ENCODE measurements at places on chromosomes 3 and 15.

GRCh38 chr3:47057212-47057671, 77.8 kb downstream of the NBEAL2 start:
- no peak for DNase-seq

DNA sequence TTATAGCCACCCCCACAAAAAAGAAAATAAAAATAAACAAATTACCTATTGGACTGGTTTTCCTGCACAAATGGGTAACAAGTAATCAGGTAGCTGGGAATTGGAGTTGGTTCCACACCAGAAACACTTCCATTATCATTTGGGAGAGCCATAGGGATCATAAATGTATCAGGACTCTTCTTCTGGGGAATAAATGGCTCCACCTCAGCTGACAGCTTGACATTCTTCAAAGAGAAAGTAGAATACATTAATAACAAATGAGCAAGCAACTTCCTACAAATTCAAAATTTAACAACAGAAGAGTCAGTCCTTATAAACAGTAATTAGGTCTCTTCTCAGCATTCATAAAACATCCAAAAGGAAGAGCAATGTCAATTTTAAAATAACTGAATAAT, 8.7 kb downstream of the SECISBP2L start:
- DNase-seq: no peak

- DNase-seq: no peak
Observed at GRCh38 chr3:43389388-43390254, 103.3 kb downstream of the SNRK start.

GRCh38 chr15:49589030-49589429, 31.6 kb downstream of the FAM227B start:
- DNase-seq: no peak

- DNase-seq: no peak
Observed at GRCh38 chr3:127041264-127041820, 58.4 kb downstream of the PLXNA1 start.

GRCh38 chr3:55322638-55323037, 164.5 kb downstream of the WNT5A start:
- no peak for DNase-seq

GRCh38 chr3:56672-57071, 139.9 kb upstream of the CHL1 start:
- no peak for DNase-seq

DNA sequence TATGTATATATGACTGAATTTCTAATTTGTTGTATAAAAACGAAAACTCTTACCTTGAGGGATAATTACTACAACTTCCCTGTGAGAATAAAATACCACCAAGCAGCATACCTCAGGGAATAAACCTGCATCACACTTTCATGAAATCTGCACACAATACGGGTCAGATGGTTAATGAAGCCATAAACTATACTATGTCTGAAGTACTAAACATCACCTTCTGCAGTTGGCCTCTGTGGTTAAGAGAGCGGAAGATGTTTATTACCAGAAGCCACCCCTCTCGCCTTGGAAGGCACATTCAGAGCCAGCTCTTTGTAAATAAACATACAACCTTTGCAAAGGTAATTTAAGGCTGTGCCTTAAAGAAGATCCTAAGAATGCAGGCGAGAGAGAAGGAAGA, 462.1 kb upstream of the NR2F2 start:
- no peak for DNase-seq

DNA sequence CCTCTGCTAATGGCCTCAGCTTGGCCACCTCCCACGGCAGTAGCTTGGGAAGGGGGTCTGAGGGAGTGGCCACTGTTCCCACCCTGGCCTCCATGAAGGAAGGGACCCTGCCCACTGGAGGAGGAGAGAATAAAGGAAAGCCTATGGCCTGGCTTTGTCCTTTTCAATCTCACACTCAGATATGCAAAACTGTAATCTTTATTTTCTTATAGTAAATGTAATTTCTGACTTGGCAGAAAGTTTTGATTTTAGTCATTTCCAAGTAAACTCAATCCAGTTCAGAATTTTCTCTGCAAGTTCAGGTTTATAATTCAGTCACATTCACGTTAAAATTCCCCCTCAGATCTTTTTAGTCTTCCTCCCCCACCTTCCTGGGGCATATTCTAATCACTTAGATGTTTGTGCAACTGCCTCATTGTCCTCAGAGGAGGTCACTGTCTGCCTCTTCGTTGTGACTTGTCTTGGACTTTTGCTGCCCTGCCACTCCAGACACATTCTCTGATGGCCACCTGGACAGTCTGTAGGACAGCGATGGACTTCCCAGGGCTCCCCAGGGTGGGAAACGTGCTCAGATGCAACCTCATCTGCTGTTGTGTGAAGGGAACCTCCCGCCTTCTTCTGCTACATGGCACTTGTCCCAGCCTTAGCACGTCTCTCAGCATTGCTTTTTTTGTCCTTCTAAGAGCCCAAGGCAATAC, 222.8 kb upstream of the TBL1XR1 start:
- no peak for DNase-seq

DNA sequence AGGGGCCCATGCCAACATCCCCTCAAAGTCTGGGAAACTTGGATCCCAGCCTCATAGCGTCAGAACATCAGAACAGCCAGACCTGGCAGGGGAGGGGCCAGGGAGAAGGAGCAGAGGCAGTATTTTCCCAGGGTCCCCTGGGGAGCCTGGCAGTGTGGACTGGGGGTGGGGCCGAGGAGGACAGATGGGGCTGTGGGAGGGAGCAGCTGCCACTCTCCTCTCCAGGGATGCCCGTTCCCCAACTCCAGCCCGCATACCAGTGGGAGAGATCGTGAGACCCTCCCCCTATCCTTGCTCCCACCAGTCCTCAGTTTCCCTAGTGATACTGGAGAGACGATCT, 6.5 kb upstream of the DNAJB8 start:
- DNase-seq: peak; percentile 93

DNA sequence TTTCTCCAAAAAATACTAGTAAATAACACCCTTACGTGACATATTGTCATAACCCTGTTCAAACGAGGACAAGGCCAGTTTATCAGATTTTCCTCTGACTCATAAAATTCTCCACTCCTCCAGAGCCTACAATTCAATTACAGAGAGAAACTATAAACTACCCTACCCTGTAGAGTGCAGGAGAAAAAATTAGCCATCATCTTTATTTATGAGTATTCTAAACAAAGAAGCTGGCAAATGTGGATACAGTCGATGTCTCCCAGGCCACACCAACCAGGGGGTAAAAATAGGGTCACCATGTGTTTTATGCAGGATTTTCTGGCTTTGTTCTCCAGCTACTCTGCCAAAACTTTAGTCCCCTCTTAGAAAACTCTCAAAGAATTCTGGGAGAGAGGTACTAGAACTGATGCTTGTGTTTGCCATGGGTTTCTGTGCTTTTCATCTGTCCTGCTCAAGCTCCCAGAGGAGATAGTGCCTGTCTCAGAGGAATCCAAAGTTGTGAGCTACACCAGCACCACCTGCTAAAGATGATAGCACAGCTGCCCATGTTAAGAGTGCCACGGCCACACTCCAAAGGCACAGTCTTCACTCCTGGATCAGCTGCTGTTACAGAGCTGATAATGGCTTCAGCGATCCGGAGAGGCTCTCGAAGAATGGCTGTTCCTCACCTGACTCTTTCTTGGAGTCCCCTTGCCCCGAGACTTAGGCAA, 150.2 kb downstream of the IMPG2 start:
- DNase-seq: no peak

- no peak for DNase-seq
Observed at GRCh38 chr3:162799910-162800309, 1303.3 kb downstream of the OTOL1 start.

- DNase-seq: peak; percentile 91
Observed at GRCh38 chr3:157066335-157067098, 93.4 kb downstream of the CCNL1 start.

DNA sequence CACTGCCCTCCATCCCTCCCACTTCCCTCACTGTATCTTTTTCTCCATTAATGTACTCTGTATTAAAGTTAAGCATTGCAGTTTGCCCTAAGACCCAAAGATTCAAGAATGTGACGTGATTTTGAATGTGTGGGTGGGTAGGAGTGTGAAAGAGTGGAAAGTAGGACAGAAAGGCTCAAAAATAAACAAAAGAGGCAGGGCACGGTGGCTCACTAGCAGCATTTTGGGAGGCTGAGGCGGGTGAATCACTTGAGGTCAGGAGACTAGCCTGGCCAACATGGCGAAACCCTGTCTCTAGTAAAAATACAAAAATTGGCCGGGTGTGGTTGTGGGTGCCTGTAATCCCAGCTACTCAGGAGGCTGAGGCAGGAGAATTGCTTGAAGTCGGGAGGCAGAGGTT, 18.4 kb downstream of the TFRC start:
- DNase-seq: no peak

DNA sequence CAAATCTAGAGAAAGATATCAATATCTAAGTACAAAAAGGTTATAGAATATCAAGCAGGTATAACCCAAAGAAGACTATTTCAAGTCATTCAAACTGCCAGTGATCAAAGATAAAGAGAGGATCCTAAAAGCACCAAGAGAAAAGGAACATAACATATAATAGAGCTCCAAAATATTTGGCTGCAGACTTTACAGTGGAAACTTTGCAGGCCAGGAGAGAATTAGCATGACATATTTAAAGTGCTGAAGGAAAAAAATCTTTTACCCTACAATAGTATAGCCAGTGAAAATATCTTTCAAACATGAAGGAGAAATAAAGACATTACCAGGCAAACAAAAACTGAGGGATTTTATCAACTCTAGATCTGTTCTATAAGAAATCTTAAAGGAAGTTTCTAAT, 254.3 kb upstream of the ARHGEF26 start:
- DNase-seq: no peak

- DNase-seq: no peak
Observed at GRCh38 chr3:188472336-188472735, 318.4 kb downstream of the LPP start.

GRCh38 chr3:56763233-56763632, 38.5 kb downstream of the ARHGEF3 start:
- no peak for DNase-seq

- DNase-seq: no peak
Observed at GRCh38 chr3:188769831-188770230, 401.9 kb upstream of the TPRG1 start.

GRCh38 chr15:93028632-93029213, 60.3 kb downstream of the RGMA start:
- DNase-seq: no peak

GRCh38 chr15:58705105-58705504, 44.4 kb downstream of the ADAM10 start:
- no peak for DNase-seq

DNA sequence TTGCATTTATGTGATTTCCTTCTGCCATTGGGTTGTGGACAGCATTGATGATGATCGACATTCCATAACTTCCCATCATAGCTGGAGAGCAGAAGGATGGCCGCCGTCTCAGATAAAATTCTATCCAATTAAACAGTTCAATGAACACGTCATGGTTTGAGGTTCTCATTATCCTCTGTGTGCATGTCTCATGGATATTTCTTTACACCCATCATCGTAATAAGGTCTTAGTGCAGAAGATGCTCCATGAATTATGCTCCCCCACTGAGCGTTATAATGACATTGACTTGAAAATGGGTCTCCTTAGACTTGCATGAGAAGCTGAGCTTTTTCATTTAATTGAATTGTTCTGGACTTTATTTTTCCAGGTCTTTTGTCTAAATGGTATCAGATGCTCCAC, 92.1 kb downstream of the TRIM42 start:
- DNase-seq: no peak

DNA sequence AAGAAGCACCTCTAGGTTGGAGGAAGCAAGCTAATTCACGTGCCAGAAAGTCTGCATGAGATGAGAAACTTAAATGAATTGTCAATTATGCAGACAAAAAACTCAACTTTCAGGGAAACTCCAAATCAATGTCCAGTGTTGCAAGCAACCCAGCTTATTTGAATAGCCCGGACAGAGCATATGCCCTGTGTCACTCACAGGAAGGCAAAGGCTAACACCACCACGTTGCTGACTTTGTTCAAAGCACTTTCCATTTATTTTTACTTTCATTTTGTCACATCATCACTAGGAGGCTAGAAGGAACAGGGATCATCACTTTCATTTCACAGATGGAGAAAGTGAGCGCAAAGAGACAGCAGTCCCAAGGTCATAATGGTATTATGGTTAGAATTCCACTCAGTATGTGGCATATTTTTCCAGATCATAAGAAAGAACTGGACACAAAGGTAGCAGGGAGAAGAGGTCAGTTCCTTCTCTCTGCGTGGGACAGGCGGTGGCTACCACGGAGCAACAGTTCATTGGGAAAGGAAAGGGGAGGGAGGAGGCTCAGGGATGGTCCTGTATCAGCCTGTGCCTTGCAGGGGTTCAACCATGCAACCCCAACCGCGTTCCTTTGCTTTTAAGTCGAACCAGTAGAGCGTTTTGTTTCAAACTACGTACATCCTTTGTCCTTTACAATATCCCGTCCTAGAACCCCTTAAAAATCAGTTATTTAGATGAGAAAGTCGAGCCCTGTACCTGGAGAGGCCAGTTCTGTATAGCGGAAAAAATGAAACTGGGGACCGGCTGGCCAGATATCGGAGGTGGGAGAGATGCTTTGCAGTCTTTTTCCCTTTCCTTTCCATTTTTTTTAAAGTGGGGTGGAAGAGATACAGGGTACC, 1.1 kb downstream of the HEG1 start:
- DNase-seq: peak; percentile 32

DNA sequence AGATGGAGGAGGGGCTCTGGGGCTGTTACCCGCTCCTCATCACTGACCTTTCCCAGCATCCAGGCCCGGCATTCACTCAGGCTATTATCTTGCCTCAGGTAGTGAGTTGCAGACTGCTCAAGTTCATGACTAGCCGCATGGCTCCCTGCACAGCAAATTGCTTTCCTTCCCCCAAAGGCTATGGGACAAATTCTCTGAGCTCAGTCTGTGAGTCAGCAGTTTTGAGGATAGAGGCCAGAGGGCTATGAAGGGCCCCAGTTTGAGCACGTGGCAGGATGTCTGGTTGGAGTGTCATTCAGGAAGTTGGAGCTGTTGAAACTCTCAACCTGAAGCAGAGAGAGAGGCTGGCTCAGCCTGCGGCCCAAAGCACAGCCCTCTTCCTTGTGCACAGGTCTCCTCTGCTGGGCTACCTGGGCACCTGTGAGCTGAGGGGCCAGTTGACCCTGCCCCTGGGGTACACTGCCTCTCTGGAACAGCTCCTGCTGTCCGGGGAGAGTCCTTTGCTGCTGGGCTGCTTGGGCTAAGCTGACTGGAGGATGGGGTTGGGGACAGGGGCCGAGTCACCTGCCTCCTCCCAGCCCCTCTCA, 7.9 kb downstream of the FAH start:
- no peak for DNase-seq

- peak; percentile 11 for DNase-seq
Observed at GRCh38 chr3:117144853-117145252, 435.3 kb downstream of the TUSC7 start.

GRCh38 chr3:169607949-169608348, 55.6 kb downstream of the MECOM start:
- no peak for DNase-seq

- DNase-seq: no peak
Observed at GRCh38 chr3:114057011-114057347, 442 bp downstream of the QTRT2 start.

Data from NCI-H1694 treated with DMSO at 0.1 percent for 48 hours (cell line).